ENCODE measurements at places on chromosomes 6 and 20. TPM values are rescaled to one million over a fixed set of nuclear protein-coding genes. Genes with fewer than 3 reads are reported as not detected.

GABRR1 gene
- not detected for polyA plus RNA-seq

DNAH8 gene
- not detected for polyA plus RNA-seq

BPIFB4 gene
- polyA plus RNA-seq, result not detected

BANF2 gene
- polyA plus RNA-seq, result not detected

LY86 gene
- 9.7 TPM for polyA plus RNA-seq

C6orf15 gene
- not detected for polyA plus RNA-seq

TAGAP gene
- polyA plus RNA-seq, result 151 TPM

CNR1 gene
- polyA plus RNA-seq, result not detected

HM13 gene
- polyA plus RNA-seq, result 109 TPM

HTR1B gene
- polyA plus RNA-seq, result not detected

THEMIS gene
- 110 TPM for polyA plus RNA-seq

All from naive thymus-derived CD4-positive, alpha-beta T cell (primary cell).